ENCODE measurements at places on chromosomes 3 and 15. TPM values are rescaled to one million over a fixed set of nuclear protein-coding genes. Genes with fewer than 3 reads are reported as not detected.
A peak's percentile ranks its signal among the peaks of the same experiment; 100 is the strongest.

The ARL13B gene
- 5.6 TPM for total RNA-seq

DNA sequence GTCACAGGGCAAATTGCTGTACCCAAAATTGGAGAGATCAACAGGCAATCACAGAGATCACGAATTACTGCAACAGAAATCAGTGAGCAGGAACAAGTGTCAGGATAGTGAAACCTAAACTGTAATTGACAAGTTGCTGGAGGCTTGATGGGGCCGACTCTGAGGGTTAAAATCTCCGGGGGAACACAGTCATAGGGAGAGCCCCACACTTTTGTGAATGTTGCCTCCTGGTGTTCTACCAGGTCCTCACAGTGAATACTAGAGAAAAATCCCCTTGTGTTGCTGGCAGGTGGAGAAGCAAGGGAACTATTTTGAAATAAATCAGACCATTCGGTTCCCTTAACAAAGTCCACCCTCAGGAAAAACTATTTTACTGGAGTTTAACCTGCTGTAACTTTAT, 697.5 kb upstream of the CBLB start:
- no peak for DNase-seq

The LCTL gene
- not detected for total RNA-seq

The FGF12 gene
- total RNA-seq: 325 TPM

GRCh38 chr3:180612364-180612763, 10.4 kb downstream of the TTC14 start:
- no peak for DNase-seq

- DNase-seq: no peak
These were observed 799.3 kb downstream of the DIPK2A start for GRCh38 chr3:144770915-144771351.

GRCh38 chr3:78872195-78872594, 895.6 kb downstream of the ROBO1 start:
- DNase-seq: no peak

GRCh38 chr3:67916353-67916752, 261.9 kb upstream of the SUCLG2 start:
- DNase-seq: no peak

The ZMYND10 gene
- not detected for total RNA-seq

- peak; percentile 49 for DNase-seq
These were observed 11.2 kb downstream of the DLL4 start for GRCh38 chr15:40940296-40940801.

- DNase-seq: no peak
These were observed 146.9 kb upstream of the EIF1B start for GRCh38 chr3:40162616-40163015.

- no peak for DNase-seq
These were observed 36.7 kb downstream of the PIK3CA start for GRCh38 chr3:179184826-179185225.

The GPD1L gene
- total RNA-seq: 437 TPM

The CHRNA7 gene
- total RNA-seq: 0.60 TPM

The RTP4 gene
- 0.93 TPM for total RNA-seq

- DNase-seq: no peak
These were observed 84.4 kb upstream of the PLCL2 start for GRCh38 chr3:16800361-16800760.

The MYD88 gene
- total RNA-seq: 6.9 TPM
